ENCODE measurements at places on chromosomes 2 and 18.

DNA sequence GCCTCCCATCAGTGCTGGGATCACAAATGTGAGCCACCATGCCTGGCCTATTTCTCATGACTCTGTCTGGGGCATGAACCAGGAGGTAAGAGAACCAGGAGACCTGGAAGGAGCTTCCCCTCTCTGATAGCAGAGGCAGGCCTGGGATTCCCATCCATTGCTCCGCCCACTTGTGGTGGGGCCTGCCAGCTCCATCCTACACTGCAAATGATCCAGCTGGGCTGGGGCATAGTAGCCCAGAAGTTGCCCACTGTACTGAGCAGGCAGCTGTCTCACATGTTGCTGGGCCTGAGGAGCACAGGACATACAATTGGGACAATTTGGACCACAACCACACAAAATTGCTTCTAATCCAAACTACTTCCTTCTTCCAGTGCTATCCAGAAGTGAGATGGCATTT is 91.0 kb downstream of the MARCHF4 start:
- no peaks in the 10 kb centered on the region for H3K36me3 ChIP-seq
- no peak overlapping the region for H3K27ac ChIP-seq
- H3K4me1 ChIP-seq, result no peaks in the 10 kb centered on the region

GRCh38 chr2:232203936-232204335 is 174.6 kb upstream of the ALPP start:
- peaks cover 3% of the 10 kb centered on the region for H3K4me1 ChIP-seq
- H3K36me3 ChIP-seq, result no peaks in the 10 kb centered on the region
- no peak overlapping the region for H3K27ac ChIP-seq
- no peak overlapping the region for H3K4me3 ChIP-seq
- DNase-seq, result no peak
- H3K27me3 ChIP-seq, result no peaks in the 10 kb centered on the region

GRCh38 chr2:67208887-67209500 is 188.1 kb upstream of the ETAA1 start:
- H3K4me3 ChIP-seq, result no peak overlapping the region
- no peak overlapping the region for H3K27ac ChIP-seq
- DNase-seq, result no peak
- H3K36me3 ChIP-seq, result no peaks in the 10 kb centered on the region
- H3K27me3 ChIP-seq, result no peaks in the 10 kb centered on the region

DNA sequence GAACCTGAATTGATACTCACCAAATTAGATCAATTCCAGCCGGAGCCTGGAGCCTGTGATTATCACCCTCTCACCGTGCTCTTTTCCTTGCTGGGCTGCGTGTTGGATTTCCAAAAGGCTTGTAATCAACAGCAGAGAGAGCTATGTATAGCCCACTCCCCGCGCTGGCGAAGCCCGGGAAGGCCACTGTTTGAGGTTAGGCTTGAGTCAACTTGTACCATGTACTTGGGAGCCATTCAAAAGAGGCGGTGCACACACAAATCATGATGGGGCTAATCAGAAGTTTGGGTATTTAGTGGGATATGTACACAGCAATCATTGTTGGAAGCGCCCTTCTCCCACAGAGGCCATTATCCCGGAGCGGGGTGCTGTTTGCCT is 151.6 kb downstream of the GLI2 start:
- no peak overlapping the region for H3K27ac ChIP-seq
- H3K27me3 ChIP-seq, result no peaks in the 10 kb centered on the region
- peaks cover 19% of the 10 kb centered on the region for H3K4me1 ChIP-seq
- no peaks in the 10 kb centered on the region for H3K36me3 ChIP-seq
- no peak for DNase-seq

DNA sequence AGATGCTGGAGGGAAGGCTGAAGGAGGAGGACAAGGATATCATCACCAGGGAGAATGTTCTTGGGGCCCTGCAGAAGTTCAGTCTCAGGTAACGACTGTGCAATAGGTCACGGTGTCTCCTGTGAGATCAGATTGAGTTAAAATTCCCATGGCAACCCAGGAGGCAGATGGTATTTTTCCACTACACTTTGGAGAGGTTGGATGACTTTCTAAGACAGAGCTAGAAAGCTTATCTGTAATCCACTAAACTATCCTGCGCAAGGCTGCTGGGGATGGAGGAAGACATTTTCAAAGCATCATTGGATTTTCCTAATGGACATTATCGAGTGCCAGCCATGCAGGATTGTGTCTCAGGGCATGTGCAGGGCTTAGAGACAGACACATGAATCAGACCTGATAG is 74.6 kb downstream of the ARMC9 start:
- no peak for DNase-seq
- H3K27me3 ChIP-seq, result no peaks in the 10 kb centered on the region
- no peak overlapping the region for H3K4me3 ChIP-seq
- H3K4me1 ChIP-seq, result peaks cover 17% of the 10 kb centered on the region
- no peaks in the 10 kb centered on the region for H3K36me3 ChIP-seq

DNA sequence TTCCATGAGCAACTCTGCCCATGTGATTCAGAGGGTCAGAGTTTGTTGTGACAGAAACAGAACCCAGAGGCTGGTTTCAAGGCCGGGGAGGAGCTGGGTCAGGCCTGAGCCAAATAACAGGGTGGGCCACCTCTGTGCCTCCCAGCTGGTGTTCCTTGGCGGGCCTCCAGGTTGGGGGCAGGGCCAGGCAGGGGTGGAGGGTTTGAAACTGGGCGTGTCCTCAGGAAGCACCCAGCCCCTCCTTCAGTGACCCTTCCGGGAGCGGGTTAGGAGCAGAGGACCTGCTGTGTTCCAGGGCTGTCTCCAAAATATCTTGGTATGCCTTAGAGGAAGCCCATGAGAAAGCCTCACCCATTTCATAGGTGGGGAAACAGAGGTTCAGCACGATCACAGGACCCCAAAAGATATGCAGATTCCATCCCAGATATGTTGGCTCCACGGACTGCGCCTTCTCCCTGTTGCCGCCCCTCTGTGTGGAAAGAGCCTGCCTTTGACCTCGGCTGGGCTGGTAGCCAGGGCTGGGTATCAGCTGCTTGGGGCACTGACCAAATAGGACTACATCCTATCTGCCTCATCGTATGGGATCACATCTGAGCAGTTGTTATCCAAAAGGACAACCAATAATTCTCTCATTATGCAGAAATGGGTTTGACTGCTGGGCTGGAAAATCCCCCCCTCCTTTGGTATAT is 74.8 kb upstream of the GLI2 start:
- no peaks in the 10 kb centered on the region for H3K27me3 ChIP-seq
- H3K4me3 ChIP-seq, result peak overlapping the region; percentile 0
- H3K4me1 ChIP-seq, result peaks cover 24% of the 10 kb centered on the region
- peak overlapping the region; percentile 28 for H3K27ac ChIP-seq
- DNase-seq, result peak; percentile 43

DNA sequence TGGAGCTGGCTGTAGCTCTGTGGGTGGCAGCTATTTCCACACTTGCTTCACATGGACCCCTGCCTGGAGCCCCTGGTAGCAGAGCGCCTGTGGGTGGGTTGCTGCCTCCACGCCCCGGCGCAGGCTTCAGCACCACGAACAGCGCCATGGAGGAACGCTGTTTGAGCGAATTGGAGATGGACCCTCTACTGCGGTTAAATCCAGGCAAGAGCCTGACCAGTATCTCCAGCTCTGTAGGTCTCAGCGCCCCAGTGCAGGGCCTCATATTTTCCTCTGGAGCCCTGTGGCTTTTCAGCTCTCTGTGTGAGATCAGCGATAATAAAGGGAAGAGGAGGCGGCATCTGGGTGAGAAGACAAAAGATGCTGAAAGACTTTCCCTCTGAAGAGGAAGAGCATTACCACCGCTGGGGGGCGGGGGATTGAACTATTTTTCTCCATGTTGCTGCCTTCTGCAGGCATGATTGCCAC is 12.0 kb downstream of the ONECUT2 start:
- DNase-seq, result peak; percentile 48
- no peaks in the 10 kb centered on the region for H3K36me3 ChIP-seq
- no peaks in the 10 kb centered on the region for H3K4me1 ChIP-seq
- no peak overlapping the region for H3K4me3 ChIP-seq
- no peak overlapping the region for H3K27ac ChIP-seq

DNA sequence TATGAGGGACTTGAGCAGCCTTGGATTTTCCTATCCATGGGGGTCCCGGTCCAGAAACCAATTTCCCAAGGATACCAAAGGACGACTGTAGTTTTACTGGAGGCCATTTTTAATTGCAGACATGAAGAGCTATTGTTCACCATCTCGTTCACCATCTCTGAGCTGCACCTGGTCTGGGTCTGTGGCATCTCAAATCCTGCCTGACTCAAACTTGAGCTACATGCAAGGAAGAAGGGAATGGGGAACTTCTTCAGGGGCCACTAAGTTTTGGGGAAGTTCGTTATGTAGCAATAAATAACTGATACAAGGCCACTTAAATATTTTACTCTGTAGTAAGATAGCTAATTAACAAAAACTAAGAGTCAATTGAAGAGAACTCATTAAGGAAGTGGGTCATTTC is 2.1 kb upstream of the SMCHD1 start:
- H3K4me1 ChIP-seq, result peaks cover 9% of the 10 kb centered on the region
- H3K4me3 ChIP-seq, result no peak overlapping the region
- no peaks in the 10 kb centered on the region for H3K36me3 ChIP-seq
- no peaks in the 10 kb centered on the region for H3K27me3 ChIP-seq
- DNase-seq, result no peak

DNA sequence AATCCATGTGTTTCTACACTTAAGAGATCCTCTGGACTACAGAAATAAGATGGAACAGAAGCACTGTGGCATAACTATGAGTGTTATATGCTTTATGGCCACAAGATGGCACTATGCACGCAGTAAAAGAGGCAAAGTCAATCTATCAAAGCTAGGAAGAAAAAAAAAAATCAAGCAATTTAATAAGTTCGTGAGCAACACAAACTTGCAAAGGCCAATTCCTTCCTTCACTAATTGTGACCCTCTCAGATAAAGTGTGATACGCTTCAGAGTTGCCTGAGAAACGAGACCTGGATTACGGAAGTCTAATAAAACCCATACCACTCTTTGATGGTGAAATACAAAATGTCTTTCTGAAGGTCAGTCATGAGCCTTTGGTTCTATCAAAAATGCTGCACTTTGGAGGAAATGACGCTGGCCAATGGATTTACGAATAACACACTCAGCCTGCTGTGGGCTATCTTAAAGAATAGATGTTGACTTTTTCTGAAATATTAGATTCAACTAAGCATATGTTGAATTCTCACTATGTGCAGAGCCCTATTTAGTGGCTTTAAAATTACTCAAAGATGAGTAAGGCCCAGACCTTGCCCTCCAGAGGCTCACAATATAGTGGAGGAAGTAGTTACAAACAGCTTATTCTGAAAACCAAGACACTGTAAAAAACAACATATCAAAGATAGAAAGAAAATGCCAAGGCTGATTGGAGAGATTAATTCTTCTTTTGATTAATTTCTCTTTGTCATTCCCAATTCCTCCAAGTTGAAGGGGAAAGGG is 35.5 kb upstream of the TTR start:
- no peaks in the 10 kb centered on the region for H3K4me1 ChIP-seq
- H3K27ac ChIP-seq, result no peak overlapping the region
- H3K4me3 ChIP-seq, result no peak overlapping the region
- no peaks in the 10 kb centered on the region for H3K36me3 ChIP-seq
- peak; percentile 62 for DNase-seq
- no peaks in the 10 kb centered on the region for H3K27me3 ChIP-seq

GRCh38 chr2:158967731-158968395 is 577 bp upstream of the TANC1 start:
- peak; percentile 63 for DNase-seq
- H3K27ac ChIP-seq, result peak overlapping the region; percentile 86
- H3K27me3 ChIP-seq, result no peaks in the 10 kb centered on the region

DNA sequence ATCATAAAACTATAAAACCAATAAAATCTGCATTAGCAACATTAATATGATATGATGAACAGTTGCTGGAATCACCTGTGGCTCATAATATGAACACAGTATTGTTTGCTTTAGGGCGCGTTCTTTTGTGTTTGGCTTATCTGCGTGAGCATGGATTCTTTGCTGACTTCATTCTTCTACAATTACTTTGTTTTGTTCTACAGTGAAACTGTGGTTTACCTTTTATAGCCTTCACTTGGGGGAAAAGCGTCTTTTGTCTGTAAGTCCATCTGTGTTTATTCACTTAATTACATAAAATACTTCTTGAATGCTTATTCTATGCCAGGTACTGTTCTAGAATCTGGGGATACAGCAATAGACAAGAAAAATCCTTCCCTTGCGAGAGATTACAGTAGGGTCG is 74.0 kb upstream of the SEC11C start:
- DNase-seq, result no peak
- H3K4me3 ChIP-seq, result no peak overlapping the region
- H3K4me1 ChIP-seq, result no peaks in the 10 kb centered on the region
- no peaks in the 10 kb centered on the region for H3K27me3 ChIP-seq
- no peak overlapping the region for H3K27ac ChIP-seq
- H3K36me3 ChIP-seq, result no peaks in the 10 kb centered on the region

DNA sequence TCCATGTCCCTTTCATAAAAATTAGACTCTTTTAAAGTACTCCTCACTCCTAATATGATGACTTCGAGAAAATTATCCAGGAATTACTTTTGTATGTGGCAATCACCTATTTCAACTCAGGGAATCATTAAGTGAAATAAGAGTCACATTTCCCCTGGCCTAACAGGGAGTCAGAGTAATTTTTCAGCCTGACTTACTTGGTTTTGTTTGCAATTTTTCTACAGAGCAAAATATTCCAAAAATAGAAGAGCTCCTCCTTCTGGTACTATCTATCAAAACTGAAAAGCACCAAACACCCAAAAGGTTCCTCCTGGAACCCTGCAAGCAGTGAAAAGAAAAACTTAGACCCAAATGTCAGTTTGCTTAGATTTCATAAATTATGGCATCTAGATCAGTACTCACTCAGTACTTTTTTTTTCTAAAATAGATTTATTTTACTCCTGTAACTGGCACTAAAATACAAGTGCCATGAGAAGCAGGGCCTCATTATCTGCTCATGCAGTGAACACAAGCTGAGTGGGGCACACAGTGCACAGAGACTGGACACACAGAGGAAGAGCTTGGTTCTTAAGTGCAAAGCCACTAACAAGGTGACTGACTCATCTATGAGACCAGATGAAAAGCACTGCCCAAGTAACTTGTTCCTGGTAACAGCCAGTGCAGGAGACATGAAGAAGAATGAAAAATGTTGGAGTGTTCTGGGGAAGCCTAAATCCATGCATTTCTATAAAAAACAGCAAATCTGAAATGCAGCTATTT is 28.7 kb downstream of the ACAA2 start:
- H3K27ac ChIP-seq, result no peak overlapping the region
- no peaks in the 10 kb centered on the region for H3K36me3 ChIP-seq
- DNase-seq, result no peak
- H3K4me1 ChIP-seq, result no peaks in the 10 kb centered on the region
- H3K27me3 ChIP-seq, result no peaks in the 10 kb centered on the region
- no peak overlapping the region for H3K4me3 ChIP-seq

- peak overlapping the region; percentile 39 for H3K27ac ChIP-seq
- peaks cover 10% of the 10 kb centered on the region for H3K4me1 ChIP-seq
These were observed 61.4 kb upstream of the ZBTB7C start for GRCh38 chr18:48470484-48471180.

DNA sequence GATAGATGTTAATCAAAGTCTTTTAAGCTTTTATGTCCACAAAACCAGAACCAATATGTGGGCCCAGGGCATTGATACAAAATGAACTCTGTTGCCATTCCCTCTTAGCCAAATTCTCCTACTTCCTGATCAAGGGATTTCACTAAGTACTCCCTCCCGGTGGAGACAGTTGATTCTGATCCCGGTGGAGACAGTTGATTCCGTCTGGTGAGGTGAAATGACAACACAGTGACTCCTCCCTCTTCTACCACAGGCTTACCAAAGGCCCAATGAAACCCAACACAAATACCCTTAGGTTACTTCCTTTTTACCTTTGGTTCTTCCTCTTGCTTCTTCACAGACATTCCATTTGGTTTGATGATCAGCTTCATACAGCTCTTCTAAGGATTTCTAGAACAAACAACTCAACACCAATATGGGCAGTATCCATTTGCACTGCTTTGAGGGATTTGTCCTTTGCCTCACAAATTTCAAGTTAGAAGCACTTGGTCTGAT is 153.8 kb downstream of the IKZF2 start:
- H3K27ac ChIP-seq, result no peak overlapping the region
- H3K4me3 ChIP-seq, result no peak overlapping the region
- H3K4me1 ChIP-seq, result peaks cover 7% of the 10 kb centered on the region
- no peaks in the 10 kb centered on the region for H3K27me3 ChIP-seq
